ENCODE measurements at places on chromosomes 3 and 15.

DNA sequence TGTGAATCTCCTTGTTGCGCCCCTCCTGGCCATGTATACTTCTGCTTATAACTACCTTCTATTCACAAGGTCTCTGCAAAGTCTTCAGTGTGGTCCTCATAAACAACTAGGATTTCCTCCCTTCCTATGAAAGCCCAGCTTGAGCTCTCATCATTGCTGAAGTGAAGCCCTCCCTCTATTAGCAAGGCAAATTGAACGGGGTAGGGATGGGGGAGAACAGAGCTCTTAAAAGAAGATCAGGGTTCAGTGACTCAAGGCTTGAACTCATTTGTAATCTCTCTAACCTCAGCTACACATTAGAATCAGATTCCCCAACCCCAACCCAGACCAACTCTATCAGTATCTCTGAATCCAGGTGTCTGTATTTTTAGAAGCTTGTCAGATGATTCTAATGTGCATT, 88.3 kb upstream of the ST8SIA2 start:
- no peak for DNase-seq

DNA sequence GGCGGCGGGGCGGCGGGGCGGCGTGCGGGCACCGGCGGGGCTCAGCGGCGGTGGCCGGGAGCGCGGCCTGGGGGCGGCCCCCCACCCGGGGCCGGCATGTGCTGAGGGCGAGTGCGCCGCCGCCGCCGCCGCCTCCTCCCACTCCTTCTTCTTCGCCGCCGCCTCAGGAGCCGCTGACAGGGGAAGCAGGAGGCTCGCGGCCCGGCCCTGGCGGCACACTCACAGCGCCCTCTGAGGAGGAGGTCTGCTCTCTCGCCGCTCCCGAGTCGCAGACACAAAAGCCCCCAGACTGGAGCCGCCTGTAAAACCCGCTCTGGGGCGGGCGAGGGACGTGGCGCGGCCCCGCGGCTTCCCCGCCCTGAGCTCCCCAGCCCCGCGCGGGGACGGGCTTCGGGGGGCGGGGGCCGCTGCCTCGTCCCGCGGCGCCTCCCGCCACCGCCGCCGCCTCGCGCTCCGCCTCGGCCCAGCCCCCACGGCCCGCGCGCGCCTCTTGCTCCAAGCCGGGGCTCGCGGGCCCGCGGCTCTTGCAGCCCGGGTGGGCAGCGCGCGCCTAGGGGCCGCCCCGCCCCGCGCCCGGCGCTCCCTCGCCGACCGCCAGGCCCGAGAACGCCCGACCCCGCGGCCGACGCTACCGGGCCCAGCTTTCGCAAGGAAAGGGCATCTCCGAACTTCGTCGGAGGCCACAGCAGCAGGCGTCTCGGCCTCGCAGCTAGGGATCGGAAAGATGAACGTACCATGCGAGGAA, at the start of gene PYGO1:
Gene PYGO1, minus strand, starts transcription at position 276 of the 745 bp plus-strand sequence. CDS start 462 bp downstream, outside the sequence.
- no peak for DNase-seq

GRCh38 chr3:172018364-172018763, 21.0 kb upstream of the FNDC3B start:
- no peak for DNase-seq

DNA sequence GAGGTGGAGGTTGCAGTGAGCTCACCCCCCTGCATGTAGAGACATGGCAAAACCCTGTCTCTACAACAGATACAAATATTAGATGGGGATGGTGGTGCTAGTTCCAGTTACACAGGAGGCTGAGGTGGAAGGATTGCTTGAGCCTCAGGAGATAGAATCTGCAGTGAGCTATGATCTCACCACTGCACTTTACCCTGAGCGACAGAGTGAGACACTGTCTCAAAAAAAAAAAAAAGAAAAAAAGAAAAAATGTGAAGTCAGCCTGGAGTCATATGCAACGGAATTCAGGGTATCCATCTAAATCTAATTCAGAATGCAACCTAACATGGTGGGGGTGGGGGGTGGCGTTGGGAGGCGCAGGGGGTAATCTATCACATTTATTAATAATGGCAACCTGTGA, 37.1 kb upstream of the NR2F2 start:
- DNase-seq = no peak

DNA sequence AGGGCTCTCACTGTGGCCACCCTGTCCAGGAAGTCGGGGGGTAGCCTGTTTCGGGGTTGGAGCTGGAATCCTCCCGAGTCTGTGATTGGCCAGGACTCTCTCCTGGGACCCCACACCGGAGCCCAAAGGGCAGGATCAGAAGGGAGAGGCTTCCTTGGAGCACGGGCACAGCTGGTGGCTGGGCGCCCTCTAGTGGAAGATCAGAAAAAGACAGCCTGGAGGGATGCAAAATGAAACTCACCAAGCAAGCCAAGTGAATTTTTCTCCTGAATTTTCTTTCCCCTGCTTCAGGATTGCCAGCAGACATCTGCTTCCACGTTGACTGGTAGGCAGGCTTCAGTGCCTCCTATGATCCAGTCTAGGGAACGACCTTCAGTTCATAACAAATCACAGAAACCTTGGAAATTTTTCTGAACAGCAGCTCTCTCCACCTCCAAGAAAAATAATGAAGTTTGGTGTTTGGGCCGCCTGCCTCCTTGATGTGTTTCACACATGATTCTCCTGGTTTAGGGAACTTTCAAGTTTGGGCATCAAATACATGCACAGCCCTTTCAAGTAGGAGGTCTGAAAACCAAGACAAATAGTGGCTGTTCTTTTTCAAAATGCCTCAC, 224.6 kb downstream of the VPS13C start:
- peak; percentile 28 for DNase-seq

DNA sequence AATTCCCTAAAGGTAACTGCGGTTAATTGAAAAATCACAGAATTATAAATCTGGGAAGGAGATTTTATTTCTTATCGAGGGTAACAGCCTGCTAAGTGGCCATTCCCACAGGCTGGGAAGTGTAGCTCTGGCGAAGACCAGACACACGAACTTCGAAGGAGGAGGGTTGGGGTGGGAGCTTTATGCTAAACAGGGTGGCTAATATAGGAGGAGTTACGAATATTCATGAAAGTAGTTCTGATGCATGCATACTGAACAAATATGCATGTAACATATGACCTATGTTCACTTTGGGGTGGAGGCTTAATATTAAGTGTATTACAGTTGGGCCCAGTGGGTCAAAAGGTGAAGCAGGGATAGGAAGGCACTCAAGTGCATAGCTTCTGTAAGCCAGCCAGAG, 221.6 kb downstream of the FGF12 start:
- DNase-seq = no peak

Measured in NCI-H1694 (cell line).